ENCODE measurements at places on chromosomes 5 and 9.

DNA sequence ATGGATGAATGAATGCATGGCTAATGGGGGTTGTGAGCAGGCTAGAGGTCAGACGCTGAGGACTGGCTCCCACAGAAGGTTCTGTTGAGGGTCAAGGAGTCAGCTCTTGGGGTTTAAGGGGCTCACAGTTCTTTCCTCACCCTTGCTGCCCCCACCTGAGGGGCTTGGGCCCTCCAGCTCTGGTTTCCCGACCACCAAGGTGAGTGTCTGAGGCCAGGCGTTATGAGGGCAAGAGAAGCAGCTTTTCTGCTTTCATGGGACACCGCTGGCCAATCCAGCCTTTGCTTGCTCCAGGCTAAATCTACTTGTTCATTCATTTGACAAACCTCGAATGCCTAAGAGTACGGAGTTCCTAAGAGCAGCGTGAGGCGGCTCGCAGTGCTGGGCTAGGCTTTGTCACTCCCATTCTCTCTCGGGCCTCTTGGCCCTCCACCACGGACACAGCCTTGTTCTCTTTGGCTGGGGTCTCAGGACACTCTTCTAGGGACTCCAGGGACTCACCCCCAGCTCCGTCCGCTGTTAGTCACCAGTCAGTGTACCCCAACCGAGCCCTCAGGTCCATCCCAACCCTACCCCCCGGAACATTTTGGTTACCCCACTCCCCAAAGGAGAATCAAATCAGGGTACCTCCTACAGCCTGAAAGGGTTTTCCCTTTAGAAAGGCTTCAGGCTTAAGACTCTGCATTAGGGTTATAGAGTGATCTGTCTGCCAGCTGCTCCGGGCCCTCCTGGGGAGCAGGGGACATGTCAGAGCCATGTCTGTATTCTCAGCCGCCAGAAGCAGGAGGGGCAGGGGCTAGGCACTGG is 210.1 kb upstream of the MVB12B start:
- no peak for DNase-seq

- DNase-seq = no peak
Observed at GRCh38 chr5:126695091-126695490, 81.8 kb upstream of the LMNB1 start.

GRCh38 chr5:5404381-5404780 is 18.1 kb upstream of the ICE1 start:
- DNase-seq = no peak

DNA sequence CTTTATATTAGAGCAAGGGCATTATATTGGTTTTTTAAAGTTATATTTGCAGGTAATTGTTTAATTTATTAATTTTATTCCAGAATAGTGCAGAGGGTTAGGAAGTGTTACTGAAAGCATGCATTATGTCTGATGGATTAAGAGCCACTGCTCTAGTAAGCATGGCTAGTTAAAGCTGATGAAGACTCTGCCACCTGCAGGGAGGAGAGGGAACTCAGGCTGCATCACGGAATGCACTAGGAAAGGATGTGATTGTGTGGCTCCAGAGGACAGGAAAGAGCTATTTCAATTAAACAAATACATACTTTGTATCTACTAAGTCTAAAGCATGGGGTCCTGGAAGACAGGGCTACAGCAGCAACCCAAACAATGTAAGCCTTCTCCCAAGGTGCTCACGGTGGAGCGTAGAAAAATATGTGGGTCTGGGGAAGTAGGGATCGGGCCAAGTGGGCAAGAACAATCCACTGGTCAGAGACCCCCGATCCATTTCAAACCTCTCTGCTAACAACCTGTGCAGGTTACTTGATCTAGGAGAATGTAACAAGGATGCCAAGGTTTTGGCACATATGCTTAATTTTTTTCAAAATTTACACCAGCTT is 15.3 kb upstream of the GRXCR2 start:
- DNase-seq = no peak

DNA sequence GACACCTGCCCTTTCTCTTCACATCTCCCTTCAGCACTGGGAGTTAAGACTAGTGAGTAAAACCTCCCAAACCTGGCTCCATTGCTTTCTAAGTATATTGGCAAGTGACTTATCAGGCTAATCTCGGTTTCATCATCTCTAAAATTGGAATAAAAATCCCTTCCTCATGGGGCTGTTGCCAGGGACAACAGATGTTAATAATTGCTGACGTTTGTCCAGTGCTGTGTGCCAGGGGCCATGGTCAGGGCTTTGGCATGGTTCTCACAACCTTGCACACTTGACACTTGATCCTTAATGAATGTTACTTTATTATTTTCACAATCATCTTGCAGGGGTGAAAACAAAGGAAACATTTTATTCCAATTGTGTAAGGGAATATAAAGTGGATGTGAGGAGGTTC is 1262.0 kb upstream of the WWC1 start:
- DNase-seq = no peak

GRCh38 chr5:122697191-122697590 is 77.7 kb upstream of the SNX2 start:
- DNase-seq = no peak

- no peak for DNase-seq
Observed at GRCh38 chr9:3385871-3386270, 139.9 kb downstream of the RFX3 start.

DNA sequence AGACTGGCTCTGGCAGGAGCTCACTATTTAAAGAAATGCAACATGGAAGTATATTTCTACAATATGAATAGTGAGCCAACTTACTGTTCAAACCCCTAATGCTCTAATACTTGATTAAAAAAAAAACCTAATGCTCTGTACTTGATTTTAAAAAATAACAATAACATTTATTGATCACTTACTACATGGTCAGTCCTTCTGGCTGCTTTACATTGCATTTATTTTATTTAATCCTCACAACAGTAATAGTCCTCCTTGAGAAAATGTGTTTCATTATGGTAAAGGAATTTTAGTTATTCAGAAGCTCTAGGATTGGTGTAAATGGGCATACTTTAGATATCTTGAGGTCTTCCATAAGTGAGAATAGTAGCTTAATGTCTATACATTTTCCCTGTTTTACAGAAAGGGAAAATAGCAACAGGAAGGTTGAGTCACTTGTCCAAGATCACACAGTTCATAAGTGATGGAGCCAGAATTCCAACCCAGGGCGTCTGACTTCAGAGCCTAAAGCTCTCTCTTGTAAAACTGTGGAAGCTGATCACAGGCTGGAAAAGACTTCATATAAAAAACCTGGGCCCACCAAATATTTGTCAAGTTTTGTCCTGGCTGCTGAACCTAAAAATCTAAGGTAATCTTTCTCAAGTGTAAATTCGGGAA is 1.0 kb downstream of the STARD4 start:
- no peak for DNase-seq

GRCh38 chr9:104860263-104860662 is 67.7 kb downstream of the ABCA1 start:
- DNase-seq = no peak

DNA sequence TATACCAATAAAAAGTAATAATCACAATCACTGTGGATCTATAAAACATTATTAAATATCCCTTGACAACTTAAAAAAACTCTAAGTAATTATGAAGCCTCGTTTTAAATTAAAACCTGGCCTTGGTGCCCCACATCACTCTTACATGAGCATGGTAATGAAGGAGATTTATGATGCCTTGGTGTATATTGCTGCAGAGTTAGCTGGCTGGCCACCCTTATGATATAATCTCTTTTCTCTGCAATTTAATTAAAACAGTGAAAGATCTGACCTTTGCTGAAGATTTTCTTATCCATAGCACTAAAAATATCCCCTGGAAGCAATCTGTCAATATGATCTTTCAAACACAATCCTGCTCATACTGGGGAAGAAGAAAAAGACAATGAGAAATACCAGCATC is 48.8 kb upstream of the PCSK1 start:
- DNase-seq = no peak

DNA sequence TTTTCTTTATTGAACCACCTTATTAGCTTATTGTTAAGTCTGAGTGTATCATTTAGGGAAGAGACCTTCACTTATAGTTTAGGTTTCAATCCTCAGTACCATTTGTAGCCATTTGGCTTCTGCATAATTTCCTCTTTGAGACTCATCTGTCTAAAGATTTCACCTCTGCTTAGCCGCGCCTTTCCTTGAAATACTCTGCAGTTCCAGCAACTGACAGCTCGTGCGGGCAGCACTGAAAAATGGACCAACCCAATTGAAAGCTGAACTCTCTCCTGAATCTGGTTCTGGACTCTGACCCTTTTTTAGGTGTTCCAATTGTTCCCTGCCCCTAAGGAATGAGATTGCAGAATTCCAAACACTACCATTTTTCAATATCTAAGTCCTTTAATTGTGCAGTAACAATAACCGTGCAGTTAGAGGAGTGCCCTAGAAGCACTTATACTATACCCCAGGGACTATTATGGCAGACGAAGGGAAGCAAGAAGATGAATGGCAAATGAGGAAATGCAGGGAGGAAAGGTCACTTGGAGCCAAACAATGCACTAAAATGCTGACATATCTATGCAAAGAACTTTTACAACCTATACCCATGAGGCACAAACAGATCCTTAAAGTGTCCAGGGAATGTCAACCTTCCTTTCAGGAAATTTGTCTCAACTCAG is 50.1 kb upstream of the PDE4D start:
- no peak for DNase-seq

DNA sequence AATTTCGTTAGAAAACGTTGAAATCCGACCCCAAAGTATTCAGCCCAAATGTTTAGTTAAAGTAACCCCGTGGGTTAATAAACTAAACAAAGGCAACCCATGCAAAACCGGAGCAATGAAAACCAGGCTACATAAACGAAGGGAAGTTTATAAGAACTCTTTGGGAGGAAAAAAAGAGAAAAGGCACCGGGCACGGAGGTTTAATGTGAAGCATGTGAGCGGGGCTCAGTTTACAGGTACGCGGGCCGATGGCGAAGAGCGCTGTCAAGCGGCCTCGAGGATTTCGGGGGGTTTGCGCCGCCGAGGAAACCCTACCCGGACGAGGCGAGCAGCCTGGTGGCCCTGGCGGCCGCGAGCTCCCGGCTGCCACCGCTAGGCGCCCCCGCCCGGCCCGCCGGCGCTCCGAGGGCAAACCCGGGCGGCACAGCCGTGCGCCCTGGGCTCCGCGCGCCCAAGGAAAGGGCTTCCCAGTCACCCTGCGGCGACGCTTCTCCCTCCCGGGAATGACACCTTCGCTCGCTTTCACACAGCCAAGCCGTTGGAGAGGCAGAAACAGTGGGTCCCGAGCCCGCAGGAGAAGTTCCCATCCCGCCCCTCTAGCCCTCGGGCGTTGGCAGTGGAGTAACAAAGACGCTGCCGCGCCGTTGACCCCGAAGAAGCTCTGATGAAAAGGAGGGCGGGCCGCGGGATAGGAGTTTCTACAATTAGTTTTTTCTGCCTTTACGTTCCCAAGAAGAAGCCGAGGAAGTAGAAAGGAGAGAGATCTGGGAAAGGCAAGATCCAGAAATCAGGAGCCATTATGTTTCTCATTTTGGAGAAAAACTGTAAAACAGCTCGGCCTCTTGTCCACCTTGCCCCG is 126.0 kb downstream of the TMEM174 start:
- no peak for DNase-seq

GRCh38 chr5:137096149-137097103 is 402.7 kb downstream of the SPOCK1 start:
- DNase-seq = no peak

DNA sequence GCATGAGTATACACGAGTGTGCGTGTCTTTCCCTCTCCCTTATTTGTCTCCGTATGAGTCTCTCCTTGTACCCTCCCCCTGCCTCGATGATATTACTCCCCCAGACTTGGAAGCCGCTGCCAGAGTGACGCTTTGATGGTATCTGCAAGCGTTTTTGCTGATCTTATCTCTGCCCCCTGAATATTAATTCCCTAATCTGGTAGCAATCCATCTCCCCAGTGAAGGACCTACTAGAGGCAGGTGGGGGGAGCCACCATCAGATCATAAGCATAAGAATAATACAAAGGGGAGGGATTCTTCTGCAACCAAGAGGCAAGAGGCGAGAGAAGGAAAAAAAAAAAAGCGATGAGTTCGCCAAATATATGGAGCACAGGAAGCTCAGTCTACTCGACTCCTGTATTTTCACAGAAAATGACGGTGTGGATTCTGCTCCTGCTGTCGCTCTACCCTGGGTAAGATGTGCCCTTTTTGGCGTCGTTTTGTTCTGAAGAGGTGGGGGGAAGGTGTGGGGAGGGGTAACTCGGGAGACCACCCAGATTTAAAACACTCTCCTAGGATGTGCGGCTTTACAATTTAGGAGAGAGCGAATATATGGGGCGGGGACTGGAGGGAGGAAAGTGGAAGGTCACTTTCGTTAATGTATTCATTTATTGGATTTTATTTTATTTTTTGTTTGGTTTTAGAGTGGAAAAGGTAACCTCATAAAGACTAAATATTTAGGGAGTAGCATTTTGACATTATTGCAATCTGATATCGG is at the start of gene GABRG2:
TSS of gene GABRG2 (plus strand) at position 119 of the 757 bp plus-strand sequence. CDS start at position 346, 227 bp downstream.
- DNase-seq = no peak
